Astrocyte (in vitro differentiated cells and primary cell): ENCODE measurements at places on chromosomes 5 and 9. TPM values are rescaled to one million over a fixed set of nuclear protein-coding genes. Genes with fewer than 3 reads are reported as not detected.
A peak's percentile ranks its signal among the peaks of the same experiment; 100 is the strongest.

LAMC3 gene
- 0.20 and 0.55 TPM in 2 replicates for total RNA-seq

DNA sequence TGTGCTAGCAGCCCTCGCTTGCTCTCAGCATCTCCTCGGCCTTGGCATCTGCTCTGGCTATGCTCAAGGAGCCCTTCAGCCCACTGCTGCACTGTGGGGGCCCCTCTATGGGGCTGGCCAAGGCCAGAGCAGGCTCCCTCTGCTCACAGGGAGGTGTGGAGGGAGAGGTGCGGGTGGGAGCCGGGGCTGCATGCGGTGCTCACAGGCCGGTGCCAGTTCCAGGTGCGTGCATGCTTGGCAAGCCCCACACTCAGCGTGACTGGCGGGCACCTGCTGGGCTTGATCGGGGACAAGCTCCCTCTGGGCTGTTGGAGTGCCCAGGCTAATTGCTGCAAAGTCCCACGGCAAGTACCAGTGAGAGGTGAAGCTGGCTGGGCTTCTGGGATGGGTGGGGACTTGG, 170.5 kb downstream of the TRIM36 start:
- no peak for DNase-seq

DNA sequence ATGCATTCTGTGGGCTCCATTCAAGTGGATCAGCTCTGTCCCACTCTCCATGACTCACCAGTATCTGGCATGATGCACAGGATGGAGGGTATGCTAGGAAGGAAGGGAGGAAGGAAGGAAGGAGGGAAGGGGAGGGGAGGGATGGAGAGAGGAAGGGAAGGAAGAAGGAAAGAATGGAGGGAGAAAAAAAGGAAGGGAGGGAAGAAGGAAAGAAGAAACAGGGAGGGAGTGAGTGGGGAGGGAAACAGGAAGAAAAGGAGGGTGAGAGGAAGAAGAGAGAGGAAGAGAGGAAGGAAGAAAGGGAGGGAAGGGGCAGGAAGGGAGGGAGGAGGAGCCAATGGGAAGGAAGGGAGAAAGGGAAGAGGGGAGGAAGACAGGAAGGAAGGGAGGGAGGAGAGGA, 5.3 kb upstream of the BARHL1 start:
- DNase-seq = no peak

ZFP37 gene
- 1.5 and 2.1 TPM in 2 replicates for total RNA-seq

DNA sequence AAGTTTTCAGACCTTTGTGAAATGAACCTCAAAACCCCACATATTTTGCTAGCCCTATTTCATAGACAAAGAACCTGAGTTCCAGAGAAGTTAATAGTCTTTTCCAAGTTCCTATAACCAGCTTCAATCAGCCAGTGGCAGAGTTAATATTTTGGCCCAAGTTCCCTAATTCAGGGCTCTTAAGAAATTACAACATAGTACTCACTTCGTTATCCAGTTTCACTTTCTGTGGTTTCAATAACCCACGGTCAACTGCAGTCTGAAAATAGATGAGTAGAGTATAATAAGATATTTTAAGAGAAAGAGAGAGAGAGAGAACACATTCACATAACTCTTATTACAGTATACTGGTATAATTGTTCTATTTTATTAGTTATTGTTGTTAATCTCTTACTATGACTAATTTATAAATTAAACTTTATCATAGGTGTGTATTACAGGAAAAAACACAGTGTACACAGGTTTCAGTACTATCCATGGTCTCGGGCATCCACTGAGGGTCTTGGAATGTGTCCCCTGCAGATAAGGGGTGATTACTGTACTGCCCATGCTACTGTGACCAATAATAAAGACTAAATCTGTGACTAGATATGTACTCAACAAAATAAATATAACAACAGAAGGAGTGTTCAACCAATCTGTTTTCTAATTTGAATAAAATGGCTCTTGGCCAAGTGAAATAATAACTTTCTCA, 9.3 kb upstream of the MYOT start:
- DNase-seq = peak; percentile 27

TUSC1 gene
- total RNA-seq = 1.9 and 2.7 TPM in 2 replicates
